ENCODE measurements at places on chromosomes 7 and 10.

DNA sequence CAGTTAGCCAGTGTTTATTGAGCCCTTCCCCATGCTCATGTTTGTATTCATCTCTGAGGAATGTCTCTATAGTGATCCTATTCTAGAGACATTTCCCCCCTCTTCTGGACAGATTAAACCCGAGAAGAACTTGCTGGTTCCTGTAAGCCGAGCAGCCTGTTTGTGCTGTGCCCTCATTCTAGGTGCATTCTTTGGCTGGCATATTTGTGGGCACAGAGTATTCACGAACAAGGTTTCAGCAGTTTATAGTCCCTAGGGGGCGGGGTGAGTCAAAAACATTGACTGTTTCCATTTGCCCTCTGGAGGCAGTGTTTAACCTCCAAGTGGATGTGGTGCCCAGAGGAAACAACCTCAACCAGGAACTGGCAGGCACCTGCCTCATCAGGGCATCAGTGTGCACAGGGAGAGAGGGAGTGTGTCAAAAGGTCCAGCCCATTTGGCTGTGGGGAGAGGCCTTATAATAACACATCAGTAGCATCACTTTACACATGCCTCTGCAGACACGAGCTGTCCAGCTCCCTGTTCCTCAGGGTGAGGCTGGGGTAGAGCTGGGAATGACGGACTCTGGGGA is 273.3 kb upstream of the LRGUK start:
- no peaks in the 10 kb centered on the region for H3K36me3 ChIP-seq
- H3K27me3 ChIP-seq: no peaks in the 10 kb centered on the region
- H3K4me1 ChIP-seq: peaks cover 11% of the 10 kb centered on the region
- peak overlapping the region; percentile 11 for H3K27ac ChIP-seq

- H3K27me3 ChIP-seq: no peaks in the 10 kb centered on the region
- no peaks in the 10 kb centered on the region for H3K36me3 ChIP-seq
- no peaks in the 10 kb centered on the region for H3K4me1 ChIP-seq
- DNase-seq: no peak
These were observed 151.5 kb downstream of the RNF216 start for GRCh38 chr7:5629941-5630340.

DNA sequence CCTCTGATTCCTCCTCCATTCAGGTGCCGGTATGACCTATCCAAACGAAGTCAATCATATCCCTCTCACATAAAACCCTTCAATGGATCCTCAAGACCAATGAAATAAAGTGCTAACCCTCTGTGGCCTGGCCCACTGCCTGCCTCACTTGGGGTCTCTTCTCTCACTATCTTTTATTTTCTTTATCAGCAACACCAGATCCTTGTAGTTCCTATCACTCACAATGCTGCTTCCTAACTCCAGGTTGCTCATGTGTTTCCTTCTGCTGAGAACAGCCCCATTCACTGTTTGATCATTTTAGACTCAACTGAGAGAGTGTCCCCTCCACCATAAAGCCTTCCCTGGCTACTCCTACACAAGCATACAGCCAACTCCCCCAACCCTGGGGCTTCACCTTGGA is 180.6 kb downstream of the DOCK4 start:
- H3K27me3 ChIP-seq: no peaks in the 10 kb centered on the region
- no peaks in the 10 kb centered on the region for H3K36me3 ChIP-seq
- no peaks in the 10 kb centered on the region for H3K4me1 ChIP-seq

DNA sequence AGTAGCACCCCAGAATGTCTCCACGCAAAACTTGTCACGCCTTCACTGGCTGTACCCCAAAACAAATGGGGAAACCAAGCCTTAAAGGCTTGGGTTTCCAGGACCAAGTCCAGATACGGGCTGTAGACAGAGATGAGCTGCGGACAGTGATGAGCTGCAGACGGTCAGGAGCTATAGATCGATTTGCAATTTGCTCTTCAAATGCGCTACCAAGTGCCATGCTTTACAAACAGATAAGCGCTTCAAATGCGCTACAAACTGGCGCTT is 658 bp upstream of the SGCE start:
- peak overlapping the region; percentile 65 for H3K4me3 ChIP-seq
- H3K4me1 ChIP-seq: 0 out of 2 replicates have a peak, but pooled peaks cover 6% of the 10 kb centered on the region
- H3K36me3 ChIP-seq: no peaks in the 10 kb centered on the region
- DNase-seq: no peak

DNA sequence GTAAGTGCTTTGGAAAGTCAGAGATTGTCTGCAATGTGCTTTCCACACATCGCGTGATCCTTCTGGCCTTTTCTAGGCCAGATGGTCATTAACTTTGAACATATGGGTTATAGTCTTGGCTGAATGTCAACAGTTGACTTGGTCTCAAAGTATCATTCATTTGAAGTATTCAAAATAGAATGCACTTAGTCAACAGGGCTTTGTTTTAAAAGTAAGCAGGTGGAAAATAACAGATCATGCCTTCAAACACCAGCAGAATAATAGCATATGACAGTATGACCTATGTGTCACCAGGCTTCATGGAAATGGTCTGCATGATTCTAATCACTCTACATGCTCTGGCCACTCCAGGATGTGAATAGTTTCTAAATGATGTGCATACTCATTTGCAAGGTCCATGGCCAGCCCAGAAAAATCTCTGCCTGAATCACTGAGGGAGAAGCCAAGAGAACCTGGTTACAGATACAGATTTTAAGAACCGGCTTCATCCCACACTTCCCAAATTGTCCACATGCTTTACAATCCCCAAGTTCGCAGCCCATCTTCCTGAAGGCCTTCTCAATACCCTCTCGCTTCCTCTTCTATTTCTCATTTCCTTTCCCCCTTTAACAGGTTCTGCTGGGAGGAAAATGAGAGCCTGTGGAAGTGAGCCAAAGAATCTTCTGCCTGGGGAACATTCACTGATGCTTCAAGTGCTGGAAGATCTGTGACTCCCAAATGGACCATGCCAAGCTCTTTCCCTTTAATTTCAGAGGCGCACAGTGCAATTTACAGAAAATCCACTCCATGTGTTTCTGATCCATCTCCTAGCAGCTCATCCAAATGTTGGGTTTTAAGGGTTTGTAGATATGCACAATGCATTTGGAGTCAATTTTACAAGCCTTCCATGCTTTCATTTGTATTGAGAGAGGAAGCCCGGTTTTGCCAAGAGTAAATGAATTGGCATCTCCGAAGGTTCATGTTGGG is 122.8 kb upstream of the GDF10 start:
- no peaks in the 10 kb centered on the region for H3K4me1 ChIP-seq
- no peaks in the 10 kb centered on the region for H3K27me3 ChIP-seq
- H3K4me3 ChIP-seq: no peak overlapping the region
- H3K27ac ChIP-seq: no peak overlapping the region
- no peaks in the 10 kb centered on the region for H3K36me3 ChIP-seq

- H3K27ac ChIP-seq: peak overlapping the region; percentile 11
- no peaks in the 10 kb centered on the region for H3K27me3 ChIP-seq
- H3K36me3 ChIP-seq: no peaks in the 10 kb centered on the region
- peak; percentile 53 for DNase-seq
- peaks cover 12% of the 10 kb centered on the region for H3K4me1 ChIP-seq
These were observed 86.3 kb downstream of the PALS2 start for GRCh38 chr7:24659505-24659904.

GRCh38 chr7:22356701-22357310 is at the start of gene RAPGEF5:
Gene RAPGEF5 (minus strand): TSS chr7:22357154. CDS start chr7:22357060, 94 bp downstream.
- H3K4me3 ChIP-seq: peak within 1 kb of the TSS; percentile 70
- H3K27me3 ChIP-seq: no peaks in the 10 kb centered on the region
- peak; percentile 69 for DNase-seq
- peaks cover 21% of the 10 kb centered on the region for H3K4me1 ChIP-seq
- no peaks in the 10 kb centered on the region for H3K36me3 ChIP-seq
- 0 out of 2 replicates have a peak within 1 kb of the TSS, but pooled peaks have one; percentile 3 for H3K27ac ChIP-seq

DNA sequence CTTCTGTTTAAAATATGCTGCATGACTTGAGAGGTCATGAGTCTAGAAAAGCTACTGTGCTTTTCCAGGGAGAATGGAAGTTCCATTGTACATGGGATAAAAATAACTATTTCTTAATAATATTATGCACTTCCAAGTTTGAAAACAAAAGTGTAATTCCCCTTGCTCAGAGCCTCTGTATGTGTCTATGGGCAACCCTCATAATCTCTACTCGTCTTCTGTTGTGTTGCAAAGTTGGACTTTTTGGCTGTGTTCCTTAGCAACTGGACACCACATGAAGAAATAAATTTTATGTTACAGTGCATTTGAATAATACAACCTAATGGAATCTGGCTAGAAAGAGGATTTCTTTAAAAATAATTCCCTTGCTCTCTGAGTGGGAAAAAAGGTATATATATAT is 242.6 kb downstream of the TWIST1 start:
- no peak for DNase-seq
- H3K27me3 ChIP-seq: no peaks in the 10 kb centered on the region
- no peaks in the 10 kb centered on the region for H3K4me1 ChIP-seq
- H3K36me3 ChIP-seq: no peaks in the 10 kb centered on the region
- no peak overlapping the region for H3K4me3 ChIP-seq

- peak within 1 kb of the TSS; percentile 79 for H3K4me3 ChIP-seq
- H3K27me3 ChIP-seq: no peaks in the 10 kb centered on the region
- H3K36me3 ChIP-seq: no peaks in the 10 kb centered on the region
- H3K27ac ChIP-seq: peak within 1 kb of the TSS; percentile 50
- H3K4me1 ChIP-seq: 0 out of 2 replicates have a peak, but pooled peaks cover 6% of the 10 kb centered on the region
These were observed at the start of gene SGCE for GRCh38 chr7:94655848-94656657. Gene SGCE (minus strand): TSS chr7:94656133. CDS start chr7:94656098, 35 bp downstream.

GRCh38 chr10:80661526-80661925 is 123.8 kb downstream of the SH2D4B start:
- H3K4me1 ChIP-seq: no peaks in the 10 kb centered on the region
- no peaks in the 10 kb centered on the region for H3K36me3 ChIP-seq
- no peaks in the 10 kb centered on the region for H3K27me3 ChIP-seq
- no peak overlapping the region for H3K27ac ChIP-seq

GRCh38 chr7:84712374-84713121 is 474.3 kb downstream of the SEMA3D start:
- H3K27me3 ChIP-seq: no peaks in the 10 kb centered on the region
- no peak for DNase-seq
- no peak overlapping the region for H3K27ac ChIP-seq
- H3K4me1 ChIP-seq: no peaks in the 10 kb centered on the region
- no peaks in the 10 kb centered on the region for H3K36me3 ChIP-seq
- no peak overlapping the region for H3K4me3 ChIP-seq

DNA sequence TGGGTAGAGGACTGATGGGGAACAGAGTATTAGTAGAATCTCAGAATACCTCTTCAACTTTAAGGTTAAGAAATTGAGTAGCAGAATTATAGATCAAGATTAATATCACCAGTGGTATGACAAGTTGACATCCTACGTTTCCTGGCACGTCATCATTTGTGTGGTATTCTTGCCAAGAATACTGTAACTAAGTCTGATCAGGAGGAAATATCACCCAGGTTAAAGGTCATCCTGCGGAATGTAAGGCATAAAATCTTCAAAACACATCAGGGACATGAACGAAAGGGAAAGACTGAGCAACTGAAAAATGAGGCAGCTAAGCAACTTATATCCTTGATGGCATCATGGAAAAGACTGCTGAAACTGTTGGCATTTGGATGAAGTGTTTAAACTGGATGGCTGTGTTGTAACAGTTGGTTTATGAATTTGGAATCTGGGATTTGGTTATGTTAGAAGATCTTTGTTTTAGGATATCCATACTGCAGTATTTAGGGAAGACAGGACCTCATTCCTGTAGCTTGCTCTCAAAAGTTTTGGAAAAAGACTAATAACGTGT is 86.1 kb downstream of the TRIM24 start:
- peaks cover 10% of the 10 kb centered on the region for H3K36me3 ChIP-seq
- no peak overlapping the region for H3K4me3 ChIP-seq
- H3K4me1 ChIP-seq: no peaks in the 10 kb centered on the region
- H3K27ac ChIP-seq: no peak overlapping the region
- DNase-seq: no peak

GRCh38 chr10:88991899-88992320 is 1.3 kb downstream of the FAS start:
- no peaks in the 10 kb centered on the region for H3K36me3 ChIP-seq
- H3K27ac ChIP-seq: no peak overlapping the region
- DNase-seq: no peak
- peaks cover 18% of the 10 kb centered on the region for H3K4me1 ChIP-seq
- H3K4me3 ChIP-seq: peak overlapping the region; percentile 92
- H3K27me3 ChIP-seq: 0 out of 2 replicates have a peak, but pooled peaks cover 6% of the 10 kb centered on the region

DNA sequence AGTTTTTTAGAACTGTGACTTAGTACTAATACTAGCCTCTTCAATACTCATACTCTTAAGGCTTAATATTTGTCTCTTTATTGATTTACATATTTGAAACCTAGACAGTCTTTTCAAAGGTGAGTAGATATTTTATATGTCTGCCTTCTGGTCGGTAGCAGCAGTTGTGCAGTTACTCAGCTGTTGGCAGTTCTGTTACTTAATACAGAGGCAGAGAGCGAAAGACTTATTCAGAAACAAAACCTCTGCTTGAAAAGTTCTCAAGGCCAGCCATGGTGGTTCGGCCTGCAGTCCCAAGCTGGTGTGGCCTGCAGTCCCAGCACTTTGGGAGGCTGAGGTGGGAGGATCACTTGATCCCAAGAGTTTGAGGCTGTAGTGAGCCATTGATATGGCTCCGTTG is 84.2 kb downstream of the AUTS2 start:
- H3K36me3 ChIP-seq: no peaks in the 10 kb centered on the region
- no peak overlapping the region for H3K27ac ChIP-seq
- no peak for DNase-seq
- H3K4me3 ChIP-seq: no peak overlapping the region
- no peaks in the 10 kb centered on the region for H3K27me3 ChIP-seq

GRCh38 chr7:95398155-95398940 is 2.2 kb upstream of the PON3 start:
- H3K4me3 ChIP-seq: no peak overlapping the region
- H3K36me3 ChIP-seq: no peaks in the 10 kb centered on the region
- no peak for DNase-seq
